HepG2 (cell line): ENCODE measurements at places on chromosomes 4 and X. TPM values are rescaled to one million over a fixed set of nuclear protein-coding genes. Genes with fewer than 3 reads are reported as not detected.

DNA sequence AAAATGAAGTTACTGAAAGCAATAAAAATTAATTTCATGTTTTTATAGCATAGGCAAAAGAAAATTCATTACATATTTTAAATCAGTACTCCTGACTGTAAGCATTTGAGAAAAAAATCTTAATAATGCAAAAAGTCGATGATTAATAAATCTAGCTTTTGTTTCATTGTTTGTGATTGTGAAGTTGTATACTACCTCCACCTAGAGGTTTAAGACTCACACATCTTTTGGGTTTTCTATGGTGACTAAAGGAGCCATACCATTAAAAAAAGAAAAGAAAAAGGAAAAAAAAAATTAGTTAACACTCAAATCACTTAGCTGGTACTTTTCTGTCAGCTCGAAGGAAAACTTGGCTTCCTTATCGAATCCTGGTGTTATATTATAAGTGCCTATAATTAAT lies 2.0 kb downstream of the GABRA2 start:
- no peaks in the 10 kb centered on the region for H3K36me3 ChIP-seq
- H3K27me3 ChIP-seq = peaks cover 11% of the 10 kb centered on the region; the same call in 1 of the 3 replicates
- H3K4me3 ChIP-seq = no peak overlapping the region
- H3K4me1 ChIP-seq = peaks cover 6% of the 10 kb centered on the region; the same call in 1 of the 2 replicates
- no peak overlapping the region for H3K27ac ChIP-seq

- H3K27me3 ChIP-seq = no peaks in the 10 kb centered on the region
- DNase-seq = no peak
- H3K4me3 ChIP-seq = no peak overlapping the region
- no peaks in the 10 kb centered on the region for H3K4me1 ChIP-seq
- no peaks in the 10 kb centered on the region for H3K36me3 ChIP-seq
Observed at GRCh38 chrX:87636533-87636932, 118.9 kb downstream of the KLHL4 start.

- H3K4me3 ChIP-seq = no peak overlapping the region
- no peaks in the 10 kb centered on the region for H3K27me3 ChIP-seq
- H3K27ac ChIP-seq = no peak overlapping the region
- no peaks in the 10 kb centered on the region for H3K36me3 ChIP-seq
Observed at GRCh38 chr4:47493238-47494123, 8.4 kb downstream of the ATP10D start.

DNA sequence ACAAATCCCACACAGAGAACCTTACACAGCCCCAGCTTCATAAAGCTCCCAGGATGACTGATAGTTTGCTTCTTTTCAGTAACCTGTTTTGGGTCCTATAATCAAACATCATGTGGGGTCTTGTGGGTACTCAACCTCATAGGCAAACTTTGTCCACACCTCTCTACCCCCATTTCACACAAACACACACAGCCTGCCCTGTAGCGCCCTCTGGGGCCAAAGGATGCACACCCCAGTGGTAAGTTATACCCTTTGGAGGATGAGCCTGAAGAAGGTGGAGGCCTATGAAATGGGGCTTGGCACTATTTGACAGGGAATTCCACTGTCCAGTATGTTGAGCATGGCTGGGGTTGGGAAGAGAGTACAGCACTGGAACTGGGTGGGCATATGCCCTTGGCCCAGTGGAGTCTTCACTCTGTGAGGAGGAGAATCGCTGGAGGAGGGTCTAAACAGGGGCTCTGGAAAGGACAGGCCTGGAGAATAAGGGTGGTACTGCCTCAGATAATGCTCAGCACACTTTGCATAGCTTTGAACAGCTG lies 30.5 kb upstream of the COL25A1 start:
- H3K27me3 ChIP-seq = no peaks in the 10 kb centered on the region; the same call in 1 of the 2 replicates
- no peak overlapping the region for H3K27ac ChIP-seq
- DNase-seq = no peak

DNA sequence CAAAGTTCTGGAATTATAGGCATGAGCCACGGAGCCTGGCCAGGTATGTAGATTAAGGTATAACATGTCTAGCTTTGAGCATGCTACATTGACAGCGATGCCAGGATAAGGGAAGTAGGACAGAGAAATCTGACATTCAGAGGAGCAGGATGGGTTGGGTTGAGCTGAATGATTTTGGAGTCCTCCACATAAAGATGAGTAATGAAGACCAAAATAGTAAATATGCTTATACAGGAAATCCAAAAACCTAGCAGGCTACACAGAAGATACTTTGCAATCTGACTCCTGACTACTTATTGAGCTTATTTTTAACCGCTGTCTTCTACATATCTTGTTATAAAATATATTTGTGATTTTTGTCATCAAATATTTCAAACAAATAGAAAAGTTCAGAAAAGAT lies 69.7 kb downstream of the PDGFC start:
- no peaks in the 10 kb centered on the region for H3K27me3 ChIP-seq
- no peak overlapping the region for H3K27ac ChIP-seq
- peaks cover 10% of the 10 kb centered on the region; the same call in 1 of the 2 replicates for H3K4me1 ChIP-seq
- no peak overlapping the region for H3K4me3 ChIP-seq
- no peak for DNase-seq

DNA sequence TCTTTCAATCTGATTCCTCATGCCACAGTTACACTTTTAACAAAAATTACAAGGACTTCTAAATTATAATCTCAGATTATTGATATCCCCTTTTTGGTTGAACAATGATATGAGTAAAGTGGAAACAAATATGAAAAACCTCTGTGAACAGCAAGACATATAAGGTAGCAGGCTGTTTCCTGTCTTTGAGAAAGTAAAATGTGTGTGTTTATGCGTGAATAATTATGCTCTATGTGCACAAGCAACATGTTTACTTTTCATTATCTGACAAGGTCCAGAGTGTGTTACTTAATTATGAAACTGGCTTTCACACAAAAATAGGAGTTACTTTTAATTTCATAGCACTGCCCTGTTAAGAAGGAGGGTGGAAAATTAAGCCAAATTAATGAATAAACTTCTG lies 43.1 kb downstream of the DDIT4L start:
- H3K36me3 ChIP-seq = no peaks in the 10 kb centered on the region
- H3K4me3 ChIP-seq = no peak overlapping the region
- no peaks in the 10 kb centered on the region for H3K27me3 ChIP-seq
- no peak for DNase-seq
- H3K4me1 ChIP-seq = no peaks in the 10 kb centered on the region

The FGF2 gene
- polyA plus RNA-seq = 0.01 TPM in 2 replicates

DNA sequence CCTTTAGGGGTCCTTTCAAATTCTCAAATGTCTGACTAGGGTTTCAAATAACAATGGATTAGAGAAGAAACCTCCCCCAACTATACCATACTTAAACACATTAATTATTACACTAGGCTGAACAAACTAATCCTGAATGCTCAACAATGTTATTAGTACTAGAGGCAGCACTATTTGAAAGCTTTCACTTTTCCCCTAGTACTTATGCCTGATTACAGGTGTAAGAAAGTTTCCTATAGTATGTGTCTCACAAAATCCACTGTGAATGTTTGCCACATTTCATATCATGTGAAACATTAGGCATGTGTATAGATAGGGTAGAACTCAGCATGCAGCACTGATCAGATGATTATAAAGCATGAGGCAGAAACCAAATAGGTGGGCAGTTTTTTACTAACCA lies 336.2 kb downstream of the ZNF674 start:
- DNase-seq = no peak
- no peak overlapping the region for H3K4me3 ChIP-seq
- no peaks in the 10 kb centered on the region for H3K36me3 ChIP-seq

- no peak overlapping the region for H3K27ac ChIP-seq
- H3K27me3 ChIP-seq = no peaks in the 10 kb centered on the region
- H3K4me3 ChIP-seq = no peak overlapping the region
- peaks cover 41% of the 10 kb centered on the region for H3K4me1 ChIP-seq
- no peaks in the 10 kb centered on the region for H3K36me3 ChIP-seq
- DNase-seq = peak; percentile 40
Observed at GRCh38 chr4:123824524-123824923, 427.9 kb downstream of the SPRY1 start.

- H3K36me3 ChIP-seq = peaks cover 34% of the 10 kb centered on the region
- DNase-seq = no peak
- H3K4me1 ChIP-seq = peaks cover 35% of the 10 kb centered on the region
- H3K27ac ChIP-seq = no peak overlapping the region
- H3K4me3 ChIP-seq = no peak overlapping the region
- no peaks in the 10 kb centered on the region for H3K27me3 ChIP-seq
Observed at GRCh38 chrX:71542825-71543224, 9.9 kb downstream of the OGT start.

DNA sequence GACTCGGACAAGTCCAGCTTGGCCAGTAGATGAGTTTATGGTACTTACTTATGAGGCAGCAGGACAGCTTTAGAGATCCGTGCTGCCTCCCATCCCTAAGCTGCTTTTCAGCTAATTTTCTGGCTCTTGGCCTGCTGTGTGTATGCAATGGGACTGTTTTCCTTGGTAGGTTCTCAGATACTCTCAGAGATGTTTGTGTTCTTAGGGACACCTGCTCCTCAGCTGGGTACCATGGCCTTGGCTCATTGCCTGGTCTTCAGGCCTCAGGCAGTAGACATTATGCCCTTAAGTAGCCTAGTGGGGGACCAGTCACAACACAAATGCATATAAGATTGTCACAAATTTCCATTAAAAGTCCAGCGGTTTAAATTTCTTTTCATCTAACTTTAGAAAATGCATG lies 688.0 kb downstream of the PCDH7 start:
- no peak for DNase-seq
- no peak overlapping the region for H3K27ac ChIP-seq
- H3K4me1 ChIP-seq = peaks cover 9% of the 10 kb centered on the region
- no peak overlapping the region for H3K4me3 ChIP-seq
- no peaks in the 10 kb centered on the region for H3K27me3 ChIP-seq
- no peaks in the 10 kb centered on the region for H3K36me3 ChIP-seq

The KCND1 gene
- 0.30 and 1.1 TPM in 2 replicates for polyA plus RNA-seq

The DYNLT3 gene
- polyA plus RNA-seq = 5.4 TPM in 2 replicates

DNA sequence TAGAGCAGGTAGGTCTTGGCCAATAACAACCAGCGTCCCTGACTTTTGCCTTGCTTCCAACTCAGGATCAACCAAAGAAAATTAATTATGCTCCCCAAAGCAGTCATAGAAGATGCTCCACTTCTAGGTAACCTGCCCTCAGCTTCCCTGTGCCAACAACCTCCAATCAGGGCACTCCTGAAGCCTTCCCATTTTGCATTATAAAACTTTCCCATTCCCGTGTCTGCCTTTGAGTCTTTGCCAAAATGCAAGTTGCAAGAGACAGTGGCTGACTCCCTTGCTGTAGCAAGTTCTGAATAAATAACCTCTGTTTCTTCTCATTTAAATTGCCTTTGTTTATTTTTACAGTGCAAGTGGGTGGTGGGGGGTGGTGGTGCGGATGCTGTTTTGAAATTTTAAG lies 418.0 kb downstream of the PACRGL start:
- no peaks in the 10 kb centered on the region for H3K27me3 ChIP-seq
- no peak overlapping the region for H3K27ac ChIP-seq
- no peaks in the 10 kb centered on the region for H3K36me3 ChIP-seq

GRCh38 chrX:110276778-110277177 lies 41.1 kb downstream of the AMMECR1 start:
- no peak for DNase-seq
- H3K27me3 ChIP-seq = no peaks in the 10 kb centered on the region
- no peaks in the 10 kb centered on the region for H3K36me3 ChIP-seq
- no peaks in the 10 kb centered on the region for H3K4me1 ChIP-seq
- H3K4me3 ChIP-seq = no peak overlapping the region

The DSPP gene
- not detected in 2 replicates for polyA plus RNA-seq

The CYBB gene
- polyA plus RNA-seq = not detected in 2 replicates

The NIPAL1 gene
- 2.8 and 3.4 TPM in 2 replicates for polyA plus RNA-seq

The CTAG1B gene
- not detected in 2 replicates for polyA plus RNA-seq

The SYP gene
- polyA plus RNA-seq = 2.0 and 4.4 TPM in 2 replicates

GRCh38 chrX:13092455-13092941 lies 48.1 kb upstream of the FAM9C start:
- no peak for DNase-seq
- no peak overlapping the region for H3K27ac ChIP-seq
- H3K4me1 ChIP-seq = peaks cover 21% of the 10 kb centered on the region
- no peaks in the 10 kb centered on the region for H3K27me3 ChIP-seq

DNA sequence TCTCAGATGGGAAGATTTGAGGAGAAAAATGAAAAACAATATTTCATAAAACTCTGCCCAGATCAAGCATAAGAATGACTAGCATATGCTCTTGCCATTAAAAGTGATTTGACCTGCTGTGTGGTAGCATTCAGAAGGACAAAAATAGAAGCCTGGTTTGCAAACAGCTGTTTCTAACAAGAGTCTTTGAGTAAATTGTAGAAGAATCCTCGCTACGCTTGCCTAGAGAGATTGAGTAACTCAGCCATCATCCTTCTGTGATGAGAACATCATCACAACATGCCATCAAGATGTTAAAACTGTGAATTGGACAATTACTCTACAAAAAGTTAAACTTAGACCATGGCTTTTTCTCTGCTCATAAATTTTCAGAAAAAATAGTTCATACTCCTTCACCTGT lies 168.9 kb upstream of the PUDP start:
- H3K4me1 ChIP-seq = no peaks in the 10 kb centered on the region
- H3K27ac ChIP-seq = no peak overlapping the region
- no peak for DNase-seq
- H3K27me3 ChIP-seq = no peaks in the 10 kb centered on the region

GRCh38 chrX:9464435-9465371 lies at the start of gene TBL1X:
TSS of gene TBL1X (plus strand) at chrX:9465058. CDS start at chrX:9653587, 188,529 bp downstream.
- H3K36me3 ChIP-seq = no peaks in the 10 kb centered on the region
- no peaks in the 10 kb centered on the region for H3K27me3 ChIP-seq
- peak within 1 kb of the TSS; percentile 59; the same call in 1 of the 2 replicates for H3K4me3 ChIP-seq
- peak; percentile 37 for DNase-seq
- peaks cover 50% of the 10 kb centered on the region for H3K4me1 ChIP-seq

The TMEM131L gene
- polyA plus RNA-seq = 2.2 and 2.8 TPM in 2 replicates

DNA sequence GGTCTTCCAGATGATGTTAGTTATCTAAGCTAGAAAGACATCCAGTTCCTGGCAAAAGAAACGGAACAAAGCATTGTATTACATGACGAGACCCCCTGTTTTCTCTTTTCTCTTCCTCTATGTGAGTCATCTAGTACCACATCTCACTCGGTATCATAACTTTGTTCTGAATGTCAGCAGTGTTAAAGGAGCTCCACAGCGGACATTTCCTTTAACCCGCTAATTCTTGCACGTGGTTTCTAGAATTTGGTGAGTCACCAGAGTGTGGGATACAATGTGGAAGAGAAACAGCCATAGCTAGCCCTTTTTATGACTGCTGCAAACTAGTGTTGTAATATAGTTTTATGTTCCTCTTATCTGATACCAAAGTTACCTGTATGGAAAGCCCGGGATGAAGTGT lies 243.7 kb downstream of the TENM3 start:
- H3K27ac ChIP-seq = no peak overlapping the region
- no peaks in the 10 kb centered on the region for H3K4me1 ChIP-seq
- H3K36me3 ChIP-seq = no peaks in the 10 kb centered on the region
- no peaks in the 10 kb centered on the region for H3K27me3 ChIP-seq
- DNase-seq = no peak

The LDB2 gene
- polyA plus RNA-seq = not detected in 2 replicates
